ENCODE measurements at places on chromosomes 11 and 22.

GRCh38 chr22:41021061-41021612, 70.0 kb downstream of the RBX1 start:
- DNase-seq = peak; percentile 48

DNA sequence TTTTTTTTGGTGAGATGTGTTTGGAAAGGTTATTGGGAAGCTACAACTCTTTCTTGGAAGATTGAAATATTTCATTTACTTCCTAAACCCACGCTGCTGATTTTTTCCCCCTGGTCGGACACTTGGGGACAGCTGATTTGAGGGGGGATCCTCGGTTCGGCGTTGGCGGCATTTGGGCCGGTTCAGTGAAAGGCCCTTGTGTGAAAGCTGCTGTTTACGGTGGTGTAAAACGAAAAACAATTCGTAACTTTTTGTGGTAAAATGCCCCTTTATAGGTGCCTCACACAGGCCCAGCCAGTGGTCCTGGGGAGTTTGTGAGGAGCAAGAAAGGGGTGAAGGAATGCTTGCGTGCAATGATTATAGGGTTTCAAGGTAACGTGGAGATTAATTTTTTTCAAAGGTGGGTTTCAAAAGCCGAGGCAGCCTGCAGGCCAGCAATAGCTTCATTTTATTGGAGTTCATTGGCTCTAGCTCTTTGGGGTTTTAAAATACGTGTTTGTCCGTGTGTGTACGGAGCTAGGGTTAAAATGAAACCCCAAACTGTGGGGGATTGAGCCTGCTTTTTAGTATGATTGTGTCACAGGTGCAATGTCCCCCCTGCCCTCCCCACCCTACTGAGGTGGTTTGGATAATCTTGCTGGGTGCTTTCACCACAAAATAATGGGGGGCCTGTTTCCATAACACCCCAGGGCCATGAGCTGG, 77.2 kb upstream of the PPARA start:
- DNase-seq = no peak

DNA sequence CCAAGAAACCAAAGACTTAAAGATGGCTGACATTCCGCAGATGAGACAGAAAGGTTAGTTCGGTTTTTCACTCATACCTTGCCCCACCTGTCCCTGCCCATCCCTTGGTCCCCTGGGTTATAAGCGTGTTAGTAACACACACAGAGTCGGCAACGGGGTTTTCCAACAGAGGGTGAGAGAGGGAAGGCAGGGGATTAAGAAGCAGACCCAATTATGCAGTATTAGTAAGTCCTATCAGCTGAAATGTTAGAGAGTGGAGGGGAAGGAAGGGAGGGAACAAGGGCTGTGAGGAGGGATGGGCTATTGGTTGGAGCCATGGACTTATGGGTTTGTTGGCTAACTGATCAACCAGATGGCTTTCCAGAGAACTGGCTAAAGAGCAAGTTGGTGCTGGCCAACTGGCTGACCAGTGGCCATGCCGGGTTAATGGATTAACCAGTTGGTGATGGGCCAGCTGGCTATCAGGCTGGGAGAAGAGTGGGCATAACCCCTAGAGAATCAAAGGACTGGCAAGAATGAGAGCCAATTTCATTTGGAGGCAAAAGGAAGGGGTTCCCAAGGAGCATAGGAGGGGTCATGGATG, 45.5 kb downstream of the NRXN2 start:
- DNase-seq = peak; percentile 74

- no peak for DNase-seq
Observed at GRCh38 chr11:129945373-129945772, 50.0 kb upstream of the NFRKB start.

GRCh38 chr11:85133636-85134035, 493.5 kb downstream of the DLG2 start:
- no peak for DNase-seq

- no peak for DNase-seq
Observed at GRCh38 chr11:12746593-12747097, 72.4 kb downstream of the TEAD1 start.

DNA sequence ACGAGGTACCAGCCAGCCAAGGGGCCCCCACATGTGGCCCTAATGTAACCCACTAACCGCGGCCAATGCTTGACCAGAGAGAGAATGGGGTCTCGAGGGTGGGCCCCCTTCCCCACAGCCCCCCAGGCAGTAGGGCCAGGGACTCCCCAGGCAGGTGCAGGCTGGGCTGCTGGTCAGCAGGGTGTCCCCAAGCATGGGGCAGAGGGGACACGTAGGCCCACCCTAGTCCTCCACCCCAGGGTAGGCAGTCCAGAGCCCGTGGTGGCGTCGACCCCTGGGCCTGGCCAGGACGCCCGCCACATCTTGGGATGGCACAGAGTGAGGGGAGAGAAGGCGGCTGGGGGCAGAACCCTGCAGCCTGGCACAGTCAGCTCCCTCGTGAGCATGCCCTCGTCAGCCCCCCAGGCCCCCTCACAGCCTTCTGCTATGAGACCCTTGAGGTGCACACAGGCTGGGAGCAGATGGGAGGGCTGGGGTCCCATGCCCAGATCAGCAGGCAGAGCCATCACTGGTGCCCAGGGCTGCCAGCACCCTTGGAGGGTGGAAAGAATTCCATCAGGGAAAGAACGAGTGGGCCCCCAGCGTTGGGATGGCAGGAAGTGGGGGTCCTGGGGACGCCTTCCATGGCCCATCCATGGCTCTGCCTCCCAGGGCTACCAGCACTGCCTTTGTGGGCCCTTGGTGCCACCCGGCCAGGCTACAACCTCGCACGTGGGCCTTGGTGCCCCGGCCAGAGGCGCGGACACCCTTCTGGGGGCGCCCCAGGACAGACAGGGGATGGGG, 6.1 kb downstream of the TNNT3 start:
- no peak for DNase-seq

GRCh38 chr11:20311444-20311843, 52.1 kb upstream of the HTATIP2 start:
- DNase-seq = no peak

DNA sequence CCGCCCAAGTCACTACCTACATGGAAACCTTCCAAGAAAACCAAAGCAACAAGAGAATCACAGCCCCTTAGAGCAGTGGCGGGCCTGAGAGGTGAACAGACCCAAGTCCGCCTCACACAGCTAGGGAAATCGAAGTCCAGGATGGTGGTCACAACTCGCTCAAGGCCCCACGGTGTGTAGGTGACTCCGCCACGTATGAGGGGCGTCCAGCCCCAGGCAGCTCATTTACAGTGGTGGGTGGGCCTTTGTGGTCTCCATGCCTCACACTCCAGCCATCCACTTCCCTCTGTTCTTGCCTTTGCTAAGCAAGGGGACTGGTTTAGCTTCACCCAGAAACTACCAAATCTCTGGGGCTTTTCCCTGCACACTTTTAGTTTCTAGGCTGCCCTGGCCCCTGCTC, 9.7 kb upstream of the TCF20 start:
- DNase-seq = no peak

GRCh38 chr11:70127653-70128434, 49.7 kb downstream of the ANO1 start:
- DNase-seq = no peak

GRCh38 chr11:45048870-45049691, 97.4 kb upstream of the PRDM11 start:
- DNase-seq = no peak

- DNase-seq = no peak
Observed at GRCh38 chr11:45995342-45995734, 72.9 kb downstream of the LARGE2 start.

DNA sequence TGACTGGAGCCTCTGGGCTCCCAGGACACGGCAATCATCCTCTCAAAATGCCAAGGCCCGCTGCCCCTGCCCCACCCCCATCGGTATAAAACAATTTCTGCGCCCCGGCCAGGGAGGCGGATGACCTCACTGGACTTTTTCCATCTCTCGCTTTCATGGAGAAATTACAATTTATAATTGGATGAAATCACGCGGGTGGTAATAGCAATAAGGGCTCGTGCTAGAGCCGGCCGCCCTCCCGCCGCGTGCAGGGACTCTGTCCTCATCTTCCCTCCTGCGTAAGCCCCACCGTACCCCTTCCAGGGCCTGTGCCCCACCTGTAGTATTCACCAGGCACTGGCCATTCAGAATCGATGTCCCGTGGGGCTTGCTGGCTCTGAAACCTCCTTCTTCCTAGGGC, 64.5 kb downstream of the MACROD1 start:
- DNase-seq = no peak

DNA sequence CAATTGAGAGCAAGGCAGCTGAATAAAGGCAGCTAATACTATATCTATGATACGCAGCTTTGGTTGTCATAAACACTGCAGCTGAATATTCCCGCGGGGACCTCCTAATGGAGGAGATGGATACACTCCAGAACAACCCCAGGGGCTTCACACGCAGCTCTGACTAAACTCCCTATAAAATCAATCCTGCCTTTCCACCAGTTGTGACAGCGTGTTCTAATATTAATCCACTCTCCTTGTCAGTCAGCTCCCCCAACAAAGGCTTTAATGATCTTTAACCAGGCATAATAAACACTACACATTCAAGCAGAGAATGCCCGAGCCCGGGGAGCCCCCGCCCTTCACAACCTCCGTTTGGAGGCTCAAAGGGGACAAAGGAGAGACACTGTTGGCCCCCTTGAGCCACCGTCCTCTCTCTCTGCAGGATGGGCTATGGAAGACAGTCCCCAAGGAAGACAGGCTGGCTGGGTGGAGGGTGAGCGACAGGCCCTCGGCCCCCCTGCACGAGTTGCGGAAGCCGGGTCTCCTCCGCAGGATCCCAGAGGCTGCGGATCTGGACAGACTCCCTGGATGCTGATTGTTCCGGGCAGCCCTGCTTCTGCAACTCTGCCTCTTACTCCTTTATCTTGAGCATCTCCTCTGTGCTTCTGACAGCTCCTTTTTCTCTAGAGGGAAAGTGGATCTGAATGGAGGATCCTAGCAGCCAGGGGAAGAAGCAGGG, 565.2 kb downstream of the BUD13 start:
- no peak for DNase-seq

- DNase-seq = no peak
Observed at GRCh38 chr11:120925944-120926343, 98.0 kb upstream of the TBCEL start.

DNA sequence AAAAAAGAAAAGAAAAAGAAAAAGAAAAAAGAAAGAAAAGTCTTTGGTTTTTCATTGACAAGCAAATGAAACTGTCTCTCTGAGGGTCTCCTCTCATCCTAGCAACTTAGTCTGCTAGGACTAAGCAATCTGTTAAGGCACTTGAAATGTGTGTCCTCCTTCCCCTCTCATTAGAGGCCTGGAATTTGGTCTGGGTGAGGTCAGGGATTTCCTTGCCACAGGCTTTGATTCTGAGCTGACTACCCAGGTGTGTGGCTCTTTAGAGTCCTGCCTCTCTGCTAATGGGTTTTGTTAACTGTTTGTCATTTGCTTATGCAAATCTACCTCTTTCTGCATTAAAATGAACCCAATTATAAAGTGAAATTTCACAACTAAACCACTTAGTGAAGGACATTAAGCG, 18.3 kb upstream of the PKNOX2 start:
- DNase-seq = no peak

GRCh38 chr11:28566339-28567089, 458.3 kb downstream of the METTL15 start:
- no peak for DNase-seq

DNA sequence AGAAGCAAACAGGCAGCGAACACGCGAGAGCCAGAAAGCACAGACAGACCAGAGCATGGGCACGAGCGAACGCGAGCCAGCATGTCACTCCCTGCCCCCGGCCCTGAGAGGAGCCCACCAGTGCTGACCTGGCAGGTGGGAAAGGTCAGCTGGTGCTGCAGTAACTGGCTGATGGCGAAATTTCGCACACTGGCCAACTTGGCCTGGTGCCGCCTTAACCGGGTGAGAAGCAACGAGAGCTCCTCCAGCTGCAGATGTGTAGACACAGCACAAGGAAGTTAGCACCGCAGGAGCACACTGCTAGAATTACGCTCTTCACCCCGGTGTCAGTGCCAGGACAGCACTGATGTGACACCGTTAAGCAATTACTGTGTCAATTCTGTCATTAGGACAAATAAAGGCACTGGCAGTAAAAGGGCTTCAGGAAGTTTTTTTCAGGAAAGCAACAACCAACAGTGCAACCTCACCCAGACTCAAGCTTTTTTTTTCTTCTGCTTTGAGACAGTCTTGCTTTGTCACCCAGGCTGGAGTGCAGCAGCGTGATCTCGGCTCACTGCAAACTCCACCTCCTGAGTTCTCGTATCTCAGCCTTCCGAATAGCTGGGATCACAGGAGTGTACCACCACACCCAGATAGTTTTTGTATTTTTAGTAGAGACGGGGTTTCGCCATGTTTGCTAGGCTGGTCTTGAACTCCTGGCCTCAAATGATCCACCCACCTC, 76.8 kb downstream of the C11orf58 start:
- peak; percentile 92 for DNase-seq

Data from left lobe of liver (tissue), 2 donors.